Stimulated activated CD4-positive, alpha-beta T cell treated with anti-CD3 and anti-CD28 coated beads, Interleukin-2, amount 100 ng/mL, for 4 hours (primary cell): ENCODE measurements at places on chromosomes 4 and X.
A peak's percentile ranks its signal among the peaks of the same experiment; 100 is the strongest.

- no peak for DNase-seq
Measured at GRCh38 chrX:18961686-18962085, 22.2 kb downstream of the PHKA2 start.

GRCh38 chr4:183443655-183444213 is 702 bp upstream of the CDKN2AIP start:
- peak; percentile 14 for DNase-seq

- DNase-seq, result no peak
Measured at GRCh38 chr4:687971-688853, 739 bp downstream of the SLC49A3 start.

- no peak for DNase-seq
Measured at GRCh38 chrX:154748712-154749339, 2.1 kb downstream of the GAB3 start.

DNA sequence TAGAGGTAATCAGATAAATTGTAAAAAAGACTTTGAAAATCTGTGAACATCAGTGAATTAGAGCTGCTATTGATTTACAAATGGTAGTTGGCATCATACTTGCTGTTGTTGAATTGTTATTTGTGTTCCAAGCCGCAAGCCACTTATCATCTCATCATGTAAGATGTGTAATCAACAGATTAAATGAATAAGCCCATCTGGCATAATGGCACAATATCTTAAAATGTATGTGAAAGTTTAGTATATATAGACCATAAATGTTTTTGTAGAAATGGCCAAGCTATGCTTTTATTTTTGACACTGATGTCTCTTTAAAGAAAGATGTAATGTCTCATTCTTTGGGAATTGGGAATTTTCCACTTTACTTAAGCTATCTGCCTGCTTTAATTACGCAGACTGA is 682.6 kb upstream of the GNPDA2 start:
- DNase-seq, result no peak

- DNase-seq, result no peak
Measured at GRCh38 chrX:46820391-46821100, 16.3 kb upstream of the RP2 start.

DNA sequence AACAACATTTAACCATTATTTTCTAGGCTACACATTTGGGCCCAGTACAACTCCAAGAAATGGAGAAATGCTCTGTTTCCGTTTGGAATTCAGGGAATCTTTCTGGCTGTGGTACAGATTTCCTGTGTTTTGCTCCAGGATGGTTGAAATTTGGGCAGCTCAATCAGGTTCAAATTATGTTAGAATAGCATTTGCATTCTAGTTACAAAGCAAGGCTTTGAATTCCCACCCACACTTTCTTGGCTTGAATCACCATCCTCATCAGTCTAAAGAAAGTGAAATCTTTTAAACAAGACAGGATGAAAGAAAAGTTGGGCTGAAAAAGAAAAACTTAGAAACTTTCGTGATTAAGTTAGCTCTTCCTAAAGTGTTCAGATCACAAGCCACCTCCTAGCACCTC is 98.1 kb upstream of the VCX3B start:
- DNase-seq, result no peak

DNA sequence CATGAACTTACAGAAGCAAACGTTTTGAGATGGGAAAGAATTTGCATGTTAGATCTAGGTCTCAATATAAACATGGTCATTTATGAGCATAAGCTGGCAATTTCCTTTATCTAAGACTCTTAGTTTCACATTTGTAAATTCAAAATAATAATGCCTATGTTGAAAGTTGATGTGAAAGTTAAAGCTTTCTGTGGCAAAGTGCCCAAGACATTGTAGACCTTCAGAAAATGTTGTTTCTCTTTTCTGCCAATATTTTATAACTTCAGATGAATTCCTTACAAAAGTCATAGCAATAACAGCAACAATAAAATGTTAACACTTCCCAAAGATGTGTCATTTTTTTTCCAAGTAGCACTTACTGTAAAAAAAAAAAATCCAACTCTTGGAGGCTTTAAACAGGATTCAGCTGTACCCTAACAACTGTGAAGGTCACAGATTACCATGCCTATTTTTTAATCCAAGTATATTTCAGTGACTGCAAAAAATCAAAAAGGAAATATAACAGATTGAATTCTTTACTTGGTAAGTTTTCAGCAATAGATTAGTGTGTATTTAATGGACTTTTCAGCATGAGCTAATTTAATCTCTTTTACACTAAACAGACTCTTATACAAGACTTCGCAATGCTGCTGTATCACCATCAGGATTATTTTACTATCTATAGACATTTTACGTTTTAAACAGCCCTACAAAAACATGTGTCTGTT is 206.5 kb upstream of the PDE5A start:
- DNase-seq, result no peak

DNA sequence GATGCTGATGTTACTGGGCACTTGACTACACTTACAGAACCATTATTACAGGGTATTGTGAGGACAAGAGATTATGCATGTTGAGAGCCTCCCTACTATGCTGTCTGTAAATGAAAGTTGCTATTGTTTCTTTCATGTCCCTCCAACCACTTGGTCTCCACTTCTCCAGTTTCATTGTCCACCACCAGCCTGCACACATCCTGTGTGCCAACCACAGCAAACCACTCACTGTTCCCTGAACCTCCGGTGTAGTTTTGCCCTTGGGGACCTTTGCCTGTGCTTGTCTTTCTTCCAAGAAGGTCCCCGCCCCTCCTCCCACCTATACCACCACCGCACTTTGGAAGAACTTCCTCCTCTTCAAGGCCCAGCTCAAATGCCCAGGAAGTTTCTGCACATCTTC is 43.1 kb upstream of the AFF2 start:
- DNase-seq, result no peak

- DNase-seq, result no peak
Measured at GRCh38 chr4:138680256-138680655, 335.3 kb upstream of the NOCT start.

GRCh38 chrX:115503099-115503498 is 57.9 kb upstream of the PLS3 start:
- DNase-seq, result no peak

DNA sequence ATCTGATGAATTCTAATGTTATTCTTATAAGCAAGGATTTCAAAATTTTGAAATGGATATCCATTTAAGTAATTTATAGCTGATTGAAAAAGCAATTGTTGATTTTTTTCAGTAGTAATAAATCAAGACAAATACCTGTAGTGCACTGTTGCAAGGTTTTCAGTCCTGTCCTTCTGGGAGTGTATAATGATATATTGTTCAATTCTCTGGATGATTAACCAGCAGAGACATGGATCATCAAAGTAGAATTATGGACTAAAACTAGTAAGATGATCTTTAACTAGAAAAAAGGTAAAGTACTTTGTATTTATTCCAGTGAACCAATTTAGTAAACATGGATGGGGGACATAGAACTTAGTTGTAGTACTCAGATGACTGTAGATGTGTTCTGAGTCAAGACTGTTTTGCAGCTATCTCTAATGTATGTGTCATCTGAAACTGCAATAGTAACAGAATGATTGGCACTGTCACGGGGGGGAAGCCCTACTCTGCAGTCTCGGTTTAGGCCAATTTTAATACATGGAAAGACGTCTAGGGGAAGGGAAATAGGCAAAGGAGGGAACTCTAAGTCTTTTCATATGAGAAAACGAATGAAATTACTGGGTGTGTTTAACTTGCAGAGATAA is 121.9 kb downstream of the GLRA3 start:
- DNase-seq, result no peak

- DNase-seq, result no peak
Measured at GRCh38 chr4:121951521-121952110, at the start of gene TRPC3. TSS of gene TRPC3 (minus strand) at chr4:121952060. CDS start at chr4:121951680, 380 bp downstream.

DNA sequence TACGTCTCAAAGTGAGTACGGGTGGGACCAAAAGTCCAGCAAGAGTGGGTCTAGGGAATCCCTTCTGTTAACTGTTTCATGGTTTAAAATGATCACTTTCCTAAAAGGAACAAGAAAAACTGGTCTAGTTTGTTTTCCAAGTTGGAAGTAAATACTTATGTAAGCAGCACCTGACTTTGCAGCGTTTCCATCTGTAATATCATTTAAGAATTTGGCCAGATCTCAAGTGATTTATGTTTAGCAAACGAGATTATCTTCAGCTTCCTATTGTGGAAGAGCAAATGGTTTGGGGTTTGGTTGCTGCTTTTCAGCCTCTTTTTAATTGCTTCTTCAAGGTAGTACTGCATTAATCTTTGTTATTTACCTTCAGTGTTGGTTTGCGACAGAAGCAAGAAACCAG is 50.4 kb downstream of the FHIP1A start:
- DNase-seq, result no peak

- no peak for DNase-seq
Measured at GRCh38 chrX:6666624-6667023, 131.7 kb upstream of the VCX3A start.

DNA sequence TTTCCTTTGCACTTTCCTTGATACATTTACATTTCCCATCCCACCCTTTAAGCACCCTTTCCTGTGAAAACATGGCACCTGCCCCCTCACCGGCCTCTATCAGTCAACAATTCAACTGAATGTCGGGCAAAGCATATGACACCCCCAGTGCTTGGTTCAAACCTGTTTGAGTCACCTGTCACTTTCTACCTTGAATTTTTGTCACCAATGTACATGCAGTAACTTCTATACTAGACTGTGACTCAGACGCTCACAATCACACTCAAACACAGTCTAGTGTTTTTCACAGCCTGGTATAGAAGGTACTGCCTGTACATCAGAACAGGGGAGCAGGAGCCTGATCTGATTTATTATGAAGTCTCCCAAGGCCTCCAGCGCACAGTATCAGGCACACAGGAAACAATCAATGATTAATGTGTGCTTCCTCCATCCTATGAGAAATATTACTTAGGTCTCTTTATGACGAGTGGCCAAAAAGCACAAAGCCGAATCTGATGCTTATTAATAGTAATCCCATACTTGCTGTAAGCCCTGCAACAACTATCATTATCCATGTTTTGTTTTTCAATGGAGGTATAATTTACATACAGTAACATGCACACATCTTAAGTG is 49.2 kb upstream of the FAM9C start:
- no peak for DNase-seq

GRCh38 chr4:123233136-123233768 is 163.3 kb upstream of the SPRY1 start:
- DNase-seq, result no peak

GRCh38 chrX:117743469-117744251 is 372.9 kb downstream of the KLHL13 start:
- no peak for DNase-seq

GRCh38 chr4:33061727-33062126 is 2341.6 kb downstream of the PCDH7 start:
- DNase-seq, result no peak

GRCh38 chrX:337331-337831 is 18.8 kb upstream of the GTPBP6 start:
- DNase-seq, result no peak

- no peak for DNase-seq
Measured at GRCh38 chr4:24923002-24923401, 10.2 kb upstream of the CCDC149 start.

DNA sequence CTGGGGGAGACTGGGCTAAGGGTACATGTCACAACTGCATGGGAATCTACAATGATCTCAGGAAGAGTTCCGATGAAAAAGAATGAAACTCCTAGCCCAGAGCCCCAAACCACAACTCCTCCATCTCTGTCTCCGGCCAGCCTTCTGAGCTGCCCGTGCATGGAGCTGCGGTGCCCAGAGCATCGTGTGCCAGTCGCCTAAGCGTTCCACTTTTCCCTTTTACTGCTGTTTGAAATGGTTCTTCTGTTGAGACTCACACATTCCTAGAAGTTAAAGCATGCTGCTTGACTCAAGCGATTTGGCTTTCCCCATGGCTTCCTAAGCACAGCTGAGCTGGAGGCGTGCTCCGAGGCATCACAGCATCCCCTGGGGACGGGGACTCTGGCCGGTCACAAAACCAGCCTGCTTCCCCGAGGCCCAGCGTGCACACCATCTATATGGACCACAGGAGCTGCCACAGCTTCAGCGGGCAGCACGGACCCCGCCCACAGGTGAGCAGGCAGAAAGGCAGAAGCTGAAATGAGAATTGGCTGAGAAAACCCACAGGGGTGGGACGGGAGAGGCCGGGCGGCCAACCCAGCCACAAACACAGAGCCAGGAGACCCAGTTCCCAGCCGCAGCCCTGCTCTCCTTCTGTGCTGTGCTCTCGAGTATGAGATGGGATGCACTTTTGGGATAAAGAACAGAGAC is 5.0 kb downstream of the CCNQ start:
- no peak for DNase-seq
